ENCODE measurements at places on chromosomes 13 and 19.

GRCh38 chr13:99970651-99971575 is 654 bp downstream of the ZIC5 start:
- no peak for DNase-seq

- DNase-seq, result no peak
These were observed 12.5 kb upstream of the MAP1S start for GRCh38 chr19:17706750-17707181.

DNA sequence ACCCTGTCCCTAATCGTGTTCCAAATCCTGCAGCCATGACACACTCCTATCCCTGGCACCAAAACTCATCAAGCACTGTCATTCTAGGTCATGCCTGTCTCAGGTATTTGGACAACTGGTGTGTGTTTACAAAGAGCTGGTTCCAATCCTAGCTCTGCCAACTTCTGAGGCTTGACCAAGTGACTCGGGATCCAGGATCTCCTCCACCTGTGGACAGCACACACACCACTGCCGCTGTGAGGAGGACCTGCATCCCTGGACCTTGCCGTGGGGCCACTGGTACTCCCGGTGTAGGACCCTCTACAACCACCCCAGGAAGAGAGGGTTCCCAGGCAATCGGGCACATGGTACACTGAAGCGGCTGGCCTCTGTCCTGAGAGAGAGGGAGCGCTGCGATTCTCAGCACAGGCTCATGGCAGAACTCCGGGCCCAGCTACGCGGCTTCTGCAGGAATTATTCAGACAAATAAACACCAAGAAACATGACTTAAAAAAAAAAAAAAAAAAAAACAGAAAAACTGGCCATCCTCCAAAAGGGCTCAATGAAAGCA is 20.4 kb downstream of the MLLT1 start:
- no peak for DNase-seq

DNA sequence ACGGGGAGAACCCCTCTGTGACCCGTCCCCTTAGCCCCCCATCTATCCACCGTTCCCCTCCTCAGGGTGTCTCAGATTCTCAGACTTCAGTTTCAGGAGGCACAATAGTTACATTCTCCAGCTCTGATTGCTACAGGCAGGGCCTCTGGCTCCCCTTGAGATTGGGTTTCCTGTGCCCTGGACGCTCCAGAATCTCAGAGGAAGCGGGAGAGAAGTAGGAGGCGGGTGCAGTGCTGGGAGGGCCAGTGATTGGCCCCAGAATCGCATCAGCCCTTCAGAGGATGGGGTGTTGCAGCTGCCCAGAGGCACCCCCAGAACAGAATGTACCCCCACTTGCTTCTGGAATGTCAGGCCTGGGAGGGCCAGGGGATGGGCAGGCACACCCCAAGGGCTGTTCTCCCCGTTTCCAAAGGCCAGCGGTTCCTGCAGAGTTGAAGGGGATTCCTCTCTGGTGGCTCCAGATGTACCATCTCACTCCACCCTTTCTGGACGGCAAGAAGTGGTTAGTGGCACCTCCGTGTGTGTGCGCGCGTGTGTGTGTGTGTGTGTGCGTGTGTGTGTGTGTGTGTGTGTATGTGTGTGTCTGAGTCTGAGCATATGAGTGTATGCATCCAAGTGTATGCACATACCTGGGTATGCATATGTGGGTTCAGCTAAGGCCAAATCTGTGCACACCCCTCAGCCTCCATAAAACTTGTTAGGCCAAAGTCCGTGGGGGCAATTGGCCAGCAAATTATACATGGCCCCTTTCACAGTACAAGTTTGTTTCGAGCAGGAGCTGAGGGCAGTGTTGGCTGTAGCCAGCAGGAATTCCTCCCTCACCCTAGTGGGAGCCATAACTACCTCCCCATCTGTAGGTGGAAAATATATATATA is 35.5 kb downstream of the LYL1 start:
- DNase-seq, result no peak

DNA sequence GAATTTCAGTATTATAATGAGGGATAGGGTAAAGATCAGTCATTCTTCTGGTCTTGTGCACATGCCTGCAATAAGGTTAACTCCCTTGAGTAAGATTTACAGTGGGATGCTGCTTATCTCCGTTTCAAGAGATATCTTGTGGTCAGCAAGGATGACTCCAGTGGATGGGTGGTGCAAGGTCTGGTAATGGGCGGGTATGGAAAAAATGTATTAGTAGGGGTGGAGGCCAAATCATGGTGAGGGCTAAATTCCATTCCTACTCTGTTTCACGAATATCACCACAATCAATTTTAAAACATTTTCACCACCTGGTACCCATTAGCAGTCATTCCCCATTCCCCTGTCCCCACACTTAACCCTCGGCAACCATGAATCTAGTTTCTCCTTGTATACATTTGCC is 40.6 kb downstream of the CCDC122 start:
- no peak for DNase-seq

GRCh38 chr19:10450853-10451609 is 30.7 kb downstream of the PDE4A start:
- DNase-seq, result no peak

GRCh38 chr13:73168226-73168952 is 109.6 kb downstream of the KLF5 start:
- no peak for DNase-seq

DNA sequence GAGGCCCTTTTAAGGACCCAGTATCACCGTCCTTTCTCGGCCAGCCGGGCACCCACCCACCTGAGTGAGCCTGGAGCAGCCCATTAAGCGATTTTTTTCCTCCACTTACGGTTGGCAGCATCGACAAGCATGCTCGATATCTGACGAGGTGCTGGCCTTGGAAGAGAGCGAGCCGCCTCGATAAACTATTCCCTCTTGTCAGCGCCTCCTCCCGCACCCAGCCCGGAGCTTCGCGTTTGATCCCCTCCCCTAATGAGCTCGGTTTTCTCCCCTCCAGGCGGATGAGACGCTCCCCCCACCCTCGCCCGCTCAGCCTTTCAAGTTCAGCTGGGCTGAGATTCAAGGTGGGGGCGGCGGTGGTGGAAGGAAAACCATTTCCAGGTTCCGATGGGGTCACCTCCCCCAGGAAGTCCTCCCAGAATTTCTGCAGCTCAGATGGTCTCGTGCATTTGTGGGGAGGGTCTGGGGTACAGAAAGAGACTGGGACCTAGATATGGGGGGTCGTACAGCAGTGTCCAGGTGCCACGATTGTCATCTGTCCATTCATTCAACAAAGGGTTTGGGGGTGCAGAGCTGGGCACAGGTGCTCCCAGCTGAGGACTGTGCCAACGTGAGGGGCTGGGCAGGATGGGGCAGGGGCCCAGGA is 18.9 kb upstream of the ONECUT3 start:
- DNase-seq, result no peak

DNA sequence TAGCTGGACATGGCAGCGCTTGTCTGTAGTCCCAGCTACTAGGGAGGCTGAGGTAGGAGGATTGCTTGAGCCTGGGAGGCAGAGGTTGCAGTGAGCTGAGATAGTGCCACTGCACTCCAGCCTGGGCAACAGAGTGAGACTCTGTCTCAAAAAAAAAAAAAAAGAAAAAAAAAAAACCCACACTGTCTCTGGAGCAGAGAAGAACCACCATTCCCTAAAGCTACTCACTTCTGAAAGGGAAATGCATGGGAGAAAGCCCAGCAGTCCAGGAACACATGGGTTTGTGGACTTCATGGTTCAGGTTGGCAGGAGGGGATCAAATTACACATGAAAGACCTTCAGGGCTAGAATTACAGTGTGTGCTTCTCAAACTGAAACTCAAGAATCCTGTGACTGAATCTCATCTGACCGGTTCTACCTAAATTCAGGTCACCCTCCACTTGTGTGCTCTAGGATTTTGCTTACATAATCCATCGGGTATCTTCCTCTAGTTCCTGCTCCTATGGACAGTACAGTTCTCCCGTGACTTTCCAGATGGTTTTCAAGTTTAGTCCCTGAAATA is 30.2 kb upstream of the CPB2 start:
- DNase-seq, result no peak

- DNase-seq, result no peak
These were observed 54.0 kb upstream of the MYO16 start for GRCh38 chr13:108575430-108575829.

GRCh38 chr13:110624766-110625756 is 9.7 kb downstream of the NAXD start:
- DNase-seq, result no peak

DNA sequence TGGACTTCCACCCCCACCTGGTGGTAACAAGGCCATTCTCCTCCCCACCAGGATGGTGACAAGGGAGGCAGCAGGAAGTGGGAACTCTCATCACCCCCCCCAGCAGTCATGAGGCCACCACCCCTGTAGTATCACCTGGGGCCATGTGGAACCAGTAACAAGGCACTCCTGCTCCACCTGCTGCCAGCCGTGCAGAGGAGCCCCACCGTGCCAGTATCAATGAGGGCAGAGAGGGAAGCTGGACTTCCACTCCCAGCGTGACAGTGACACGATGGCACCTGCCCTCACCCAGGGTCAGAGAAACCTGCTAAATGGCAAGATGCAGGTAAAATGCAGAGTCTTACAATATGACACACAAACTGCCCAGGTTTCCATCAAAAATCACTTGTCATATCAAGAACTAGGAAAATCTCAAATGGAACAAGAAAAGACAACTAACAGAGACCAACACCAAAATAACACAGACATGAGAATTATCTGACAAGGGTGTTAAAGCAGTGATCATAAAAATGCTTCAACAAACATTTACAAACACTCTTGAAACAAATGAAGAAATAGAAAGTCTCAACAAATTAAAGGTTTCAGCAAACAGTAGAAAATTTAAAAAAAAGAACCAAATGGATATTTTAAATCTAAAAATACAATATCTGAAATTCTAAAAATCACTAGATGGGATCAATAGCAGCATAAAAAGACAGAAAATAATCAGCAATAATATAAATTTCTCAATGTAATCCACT is 9.1 kb upstream of the SPACA7 start:
- DNase-seq, result no peak

GRCh38 chr13:34941835-34942731 is at the start of gene NBEA:
TSS of gene NBEA (plus strand) at chr13:34942270. CDS start at chr13:34942821, 551 bp downstream.
- DNase-seq, result peak; percentile 38

DNA sequence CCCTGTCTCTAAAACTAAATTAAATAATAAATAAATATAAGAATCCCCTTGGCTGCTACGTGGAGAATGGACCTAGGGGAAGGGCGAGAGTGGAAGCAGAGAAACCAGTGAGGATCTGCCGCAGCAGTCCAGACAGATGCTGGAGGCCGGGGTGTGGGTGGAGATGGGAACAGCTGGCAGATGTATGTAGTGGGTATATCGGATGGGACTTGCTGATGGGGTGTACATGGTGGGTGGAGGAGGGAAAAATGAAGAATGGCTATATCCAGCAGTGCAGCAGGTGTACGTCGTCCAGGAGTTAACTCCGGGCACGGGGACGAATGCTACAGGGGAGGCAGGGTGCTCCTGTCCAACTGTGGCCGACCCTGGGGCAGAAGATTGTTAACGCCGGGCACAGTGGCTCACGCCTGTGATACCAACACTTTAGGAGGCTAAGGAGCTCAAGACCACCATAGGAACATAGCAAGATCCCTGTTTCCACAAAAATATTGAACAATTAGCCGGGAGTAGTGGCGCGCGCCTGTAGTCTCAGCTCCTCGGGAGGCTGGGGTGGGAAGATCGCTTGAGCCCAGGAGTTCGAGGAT is 654 bp downstream of the CEP89 start:
- DNase-seq, result no peak

- no peak for DNase-seq
These were observed 33.5 kb upstream of the TM9SF2 start for GRCh38 chr13:99467764-99468163.
